ENCODE measurements at places on chromosomes 16 and 17.

DNA sequence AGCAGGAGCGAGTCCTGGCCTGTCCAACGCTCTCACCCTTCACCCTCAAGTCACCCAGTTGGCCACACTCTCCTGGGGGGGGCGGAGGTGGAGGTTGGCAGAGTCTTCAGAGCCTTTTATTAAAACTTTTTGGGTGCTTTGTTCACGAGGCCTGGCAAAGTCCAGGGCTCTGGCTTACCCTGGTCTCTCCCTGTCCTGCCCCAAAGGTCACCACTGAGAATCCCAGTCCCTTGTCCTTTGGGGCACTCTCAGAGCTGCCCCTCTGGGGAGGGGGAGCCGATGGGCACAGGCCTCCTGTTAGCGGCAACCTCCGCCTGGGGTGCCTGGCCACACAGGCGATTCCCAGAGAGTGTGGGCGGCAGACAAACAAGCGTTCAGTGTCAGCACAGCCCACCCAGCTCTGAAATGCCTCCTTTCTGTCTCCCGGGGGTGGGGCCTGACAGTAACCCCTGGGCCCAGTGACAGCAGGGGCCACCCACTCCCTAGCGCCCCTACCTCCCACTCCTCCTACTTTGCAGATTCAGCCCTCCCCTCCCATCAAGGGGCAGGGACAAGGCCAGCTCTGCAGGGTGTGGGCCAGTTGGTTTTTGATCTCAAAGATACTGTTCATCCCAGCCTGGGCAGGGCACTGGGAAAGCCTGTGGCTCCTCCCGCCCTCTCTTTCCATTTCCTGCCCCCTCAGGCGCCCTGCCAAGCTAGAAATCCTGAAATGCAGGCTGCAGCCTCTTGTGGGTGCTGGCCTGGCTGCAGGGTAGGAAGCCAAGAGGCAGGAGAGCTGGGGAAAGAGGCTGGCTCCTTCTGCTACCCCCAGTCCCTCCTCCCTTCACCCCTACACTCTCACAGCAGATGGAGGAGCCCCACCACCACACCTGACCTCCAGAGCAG lies 36.6 kb upstream of the EMP2 start:
- DNase-seq = peak; percentile 5

DNA sequence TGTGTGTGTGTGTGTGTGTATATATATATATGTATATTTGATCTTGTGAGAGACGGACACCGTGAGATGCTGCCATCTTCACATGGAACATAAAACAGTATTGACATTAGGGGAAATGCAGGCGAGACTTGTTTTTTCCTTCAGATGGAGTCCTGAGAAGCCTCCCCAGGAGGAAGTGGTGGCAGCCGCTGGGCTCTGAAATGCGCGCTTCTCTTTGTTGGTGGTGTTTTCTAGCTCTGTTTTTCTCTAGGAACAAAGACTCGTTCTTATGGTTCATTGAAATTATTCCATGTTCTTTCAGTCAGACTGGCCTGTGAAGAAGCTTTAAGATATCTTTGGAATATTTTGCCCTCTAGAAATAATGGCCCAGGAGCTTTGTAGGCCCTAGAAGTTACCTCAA lies 32.9 kb downstream of the SNX29 start:
- no peak for DNase-seq

GRCh38 chr16:70704586-70704985 lies 18.7 kb upstream of the MTSS2 start:
- no peak for DNase-seq

- no peak for DNase-seq
Measured at GRCh38 chr16:65223335-65223734, 101.5 kb upstream of the CDH11 start.

- no peak for DNase-seq
Measured at GRCh38 chr16:12971241-12971640, 69.8 kb downstream of the SHISA9 start.

- DNase-seq = no peak
Measured at GRCh38 chr16:2428784-2429033, 538 bp upstream of the CCNF start.

GRCh38 chr17:69669441-69670178 lies 255.1 kb downstream of the MAP2K6 start:
- DNase-seq = no peak

DNA sequence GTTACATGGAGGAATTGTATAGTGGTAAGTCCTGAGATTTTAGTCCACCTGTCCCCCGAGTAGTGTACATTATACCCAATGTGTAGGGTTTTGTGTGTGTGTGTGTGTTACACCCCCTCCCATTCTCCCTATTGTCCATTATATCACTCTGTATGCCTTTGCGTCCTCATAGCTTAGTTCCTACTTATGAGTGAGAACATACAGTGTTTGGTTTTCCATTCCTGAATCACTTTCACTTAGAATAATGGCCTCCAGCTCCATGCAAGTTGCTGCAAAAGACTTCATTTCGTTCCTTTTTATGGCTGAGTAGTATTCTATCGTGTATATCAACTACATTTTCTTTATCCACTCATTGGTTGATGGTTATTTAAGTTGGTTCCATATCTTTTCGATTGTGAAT lies 635 bp upstream of the FA2H start:
- no peak for DNase-seq

DNA sequence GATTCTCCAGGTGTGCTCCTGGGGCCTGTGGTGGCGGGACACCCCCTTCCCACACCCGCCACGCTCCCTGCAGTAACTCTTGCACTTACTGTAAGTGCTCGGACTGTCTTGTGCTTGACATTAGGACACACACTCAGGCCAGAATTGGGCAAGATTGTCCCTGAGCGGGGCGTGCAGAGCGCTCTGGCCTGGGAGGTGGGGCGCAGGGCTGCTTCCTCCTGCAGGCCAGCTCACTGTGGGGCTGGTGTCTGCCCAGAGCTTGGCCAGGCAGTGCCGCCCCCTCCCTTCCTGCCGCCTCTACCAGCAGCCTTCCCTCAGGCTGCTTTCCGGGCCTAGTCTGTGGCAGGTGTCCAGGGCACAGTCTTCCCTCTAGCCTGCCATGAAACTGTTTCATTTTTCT lies 6.1 kb upstream of the ATP6V0C start:
- DNase-seq = no peak

GRCh38 chr16:559021-559380 lies 1.2 kb upstream of the PRR35 start:
- DNase-seq = no peak

GRCh38 chr17:15782866-15783265 lies 50.8 kb downstream of the TBC1D26 start:
- DNase-seq = no peak

DNA sequence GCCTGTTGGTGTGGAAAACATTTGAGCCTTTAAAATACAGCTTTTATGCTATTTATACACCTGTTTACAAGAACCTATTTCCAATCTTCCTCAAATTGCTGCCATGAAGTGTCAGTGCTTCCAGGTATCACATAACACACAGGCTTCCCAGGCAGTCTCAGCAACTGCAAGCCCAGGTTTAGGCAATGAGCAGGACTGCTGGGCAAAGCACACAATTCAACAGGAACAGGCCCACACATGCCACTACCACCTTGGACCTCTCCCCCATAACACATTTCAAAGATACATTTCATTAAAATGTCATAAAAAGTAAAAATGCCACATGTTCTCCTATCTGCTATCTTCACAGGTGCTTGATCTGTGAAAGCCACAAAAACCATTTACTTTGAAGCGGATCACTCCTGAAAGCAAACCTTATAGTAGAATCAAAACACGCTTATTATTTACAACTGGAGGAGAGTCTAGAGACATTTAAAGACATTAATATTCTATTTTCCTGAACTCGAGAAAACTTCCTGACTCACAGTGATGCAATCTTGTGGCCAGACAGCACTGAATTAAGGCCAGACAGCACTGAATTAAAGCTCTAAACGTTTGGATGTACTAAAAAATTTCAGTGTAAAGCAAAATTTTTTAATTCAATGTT lies 31.5 kb downstream of the ANKFY1 start:
- DNase-seq = peak; percentile 28

- DNase-seq = peak; percentile 51
Measured at GRCh38 chr16:58661199-58661830, 23.3 kb downstream of the SLC38A7 start.

GRCh38 chr17:57463103-57463885 lies 207.0 kb downstream of the MSI2 start:
- DNase-seq = no peak

GRCh38 chr16:73313950-73314349 lies 266.0 kb upstream of the ZFHX3 start:
- DNase-seq = no peak

- no peak for DNase-seq
Measured at GRCh38 chr17:48433896-48434295, 3.9 kb upstream of the SKAP1 start.

- no peak for DNase-seq
Measured at GRCh38 chr17:7982173-7982572, 20.2 kb upstream of the GUCY2D start.

GRCh38 chr17:64739316-64740058 lies 77.4 kb upstream of the SMURF2 start:
- no peak for DNase-seq

- DNase-seq = no peak
Measured at GRCh38 chr16:12242516-12242915, 266.0 kb downstream of the SNX29 start.

- DNase-seq = no peak
Measured at GRCh38 chr16:80615735-80616134, 74.9 kb downstream of the DYNLRB2 start.

DNA sequence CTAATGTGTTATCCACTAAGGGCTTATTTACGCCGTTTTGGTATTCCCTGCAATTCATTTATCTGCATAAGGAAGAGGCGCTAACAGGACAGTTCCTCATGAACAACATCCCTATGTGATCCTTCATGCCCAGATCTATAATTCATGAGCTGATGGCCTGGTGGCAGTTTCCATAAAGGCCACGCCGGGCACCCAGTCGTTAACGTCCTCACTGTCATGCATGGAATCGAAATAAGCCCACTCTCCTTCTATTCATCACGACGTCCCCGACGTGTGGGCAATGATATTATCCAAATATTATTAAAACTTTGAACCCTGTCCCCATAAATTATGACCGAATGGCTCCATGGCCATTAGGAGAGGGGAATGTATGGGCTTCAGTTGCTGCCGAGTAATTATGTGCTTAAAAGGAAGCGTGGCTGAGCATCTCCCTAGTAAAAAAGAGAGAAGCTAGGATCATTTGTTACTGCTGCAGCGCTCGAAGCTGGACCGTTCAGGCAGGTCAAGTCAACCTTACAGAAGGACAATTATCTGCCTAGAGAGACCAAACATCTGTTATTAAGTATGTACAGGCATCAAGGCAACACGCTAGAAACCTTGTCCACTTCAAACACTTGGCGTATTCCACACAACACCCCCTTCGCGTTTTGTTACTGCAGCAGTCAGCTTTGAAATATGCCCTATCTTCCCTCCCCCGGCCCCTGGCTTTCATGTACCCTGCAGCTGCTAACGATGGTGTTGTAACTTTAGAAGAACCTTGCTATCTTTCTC lies 94.0 kb upstream of the SALL1 start:
- no peak for DNase-seq

GRCh38 chr16:81265658-81266451 lies 27.4 kb downstream of the BCO1 start:
- DNase-seq = no peak

DNA sequence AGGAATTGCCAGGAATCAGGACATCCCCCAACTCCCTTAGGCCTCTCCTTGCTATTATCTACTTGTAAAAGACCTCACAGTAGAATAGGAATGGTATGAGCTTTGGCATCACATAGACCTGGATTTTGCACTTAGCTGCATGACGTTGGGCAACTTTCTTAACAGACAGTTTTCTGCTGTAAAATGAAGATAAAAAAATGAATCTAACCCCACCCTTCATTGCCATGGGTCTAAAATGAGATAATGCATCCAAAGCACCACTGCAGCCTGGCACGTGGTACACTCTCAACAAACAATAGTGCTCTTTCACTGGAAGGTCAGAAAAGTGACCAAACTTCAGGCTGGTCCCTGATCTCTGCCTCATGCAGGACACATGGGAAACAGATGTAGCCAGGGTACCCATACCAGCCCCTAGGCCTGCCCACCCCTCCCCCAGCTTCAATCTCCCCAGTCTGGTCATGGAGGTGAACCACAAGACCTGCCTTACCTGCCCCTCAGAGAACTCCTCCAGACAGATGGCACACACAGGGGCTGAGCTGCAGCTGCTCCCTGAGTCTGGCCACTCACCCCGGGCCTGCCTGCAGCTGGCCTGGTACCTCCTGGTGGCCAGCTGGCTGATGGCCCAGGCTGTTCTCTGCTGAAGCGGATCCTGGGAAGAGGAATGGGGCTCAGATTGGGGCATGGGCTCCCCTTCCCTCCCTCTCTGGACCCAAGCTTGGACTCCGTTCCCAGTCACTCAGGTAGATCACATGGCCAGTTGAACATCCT lies 8.5 kb upstream of the SUPT4H1 start:
- no peak for DNase-seq

DNA sequence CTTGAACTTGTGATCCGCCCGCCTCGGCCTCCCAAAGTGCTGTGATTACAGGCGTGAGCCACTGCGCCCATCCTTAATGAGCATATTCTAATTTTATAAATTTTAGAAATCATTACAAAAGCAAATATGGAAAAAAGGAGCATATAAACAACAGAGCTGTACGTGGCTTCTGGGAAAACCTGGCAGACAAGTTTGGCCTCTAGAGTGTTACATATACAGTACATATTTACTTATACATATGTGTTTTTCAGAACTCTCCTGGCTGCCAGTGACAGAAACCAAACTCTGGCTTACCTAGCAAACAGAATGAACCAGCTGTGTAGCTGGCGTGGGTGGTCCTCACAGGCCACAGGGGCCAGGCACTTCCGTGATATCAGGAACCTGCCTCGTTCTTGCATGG lies 10.1 kb downstream of the DRC3 start:
- no peak for DNase-seq

- no peak for DNase-seq
Measured at GRCh38 chr16:16788004-16788403, 409.1 kb downstream of the NPIPA7 start.

DNA sequence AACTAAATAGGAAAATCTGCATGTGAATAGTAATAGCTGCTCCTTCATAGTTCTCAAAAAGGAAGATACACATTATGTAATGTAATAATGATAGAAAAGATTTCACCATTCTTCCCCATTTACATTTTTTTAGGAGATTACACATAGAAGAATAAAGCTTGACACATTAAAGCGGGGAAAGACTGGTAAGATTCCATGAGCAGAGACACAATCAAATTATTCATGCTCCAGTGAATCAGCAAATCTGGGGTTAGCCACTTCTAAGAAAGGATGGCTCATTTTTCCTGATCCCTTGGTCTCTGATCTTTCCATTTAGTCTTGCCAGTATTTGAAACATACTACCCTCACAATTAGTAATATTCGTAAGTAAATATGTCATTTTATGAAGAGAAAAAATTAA lies 81.9 kb downstream of the CA4 start:
- no peak for DNase-seq

- DNase-seq = no peak
Measured at GRCh38 chr16:24174957-24175356, 81.2 kb upstream of the CACNG3 start.

DNA sequence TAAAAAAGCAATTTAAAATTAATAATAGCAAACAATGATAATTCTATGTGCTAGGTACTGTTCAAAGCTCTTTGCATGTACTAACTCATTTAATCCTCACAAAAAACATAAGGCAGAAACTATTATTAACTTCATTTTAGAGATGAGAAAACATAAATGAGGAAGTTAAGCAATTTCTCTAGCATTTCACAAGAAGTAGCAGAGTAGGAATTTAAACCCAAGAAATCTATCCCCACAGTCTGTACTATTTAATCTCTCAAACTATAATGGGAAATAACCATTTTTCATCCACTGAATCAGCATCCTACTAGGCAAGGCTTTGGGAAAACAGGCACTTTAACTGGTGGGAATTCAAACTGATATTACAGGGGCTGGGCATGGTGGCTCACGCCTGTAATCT lies 42.2 kb upstream of the INTS2 start:
- no peak for DNase-seq

GRCh38 chr17:75024686-75025397 lies 12.4 kb downstream of the MRPL58 start:
- DNase-seq = no peak
